Stimulated activated CD4-positive, alpha-beta T cell treated with anti-CD3 and anti-CD28 coated beads, TNF-alpha, amount 100 ng/mL, for 24 hours (primary cell): ENCODE measurements at places on chromosomes 1 and 21.

DNA sequence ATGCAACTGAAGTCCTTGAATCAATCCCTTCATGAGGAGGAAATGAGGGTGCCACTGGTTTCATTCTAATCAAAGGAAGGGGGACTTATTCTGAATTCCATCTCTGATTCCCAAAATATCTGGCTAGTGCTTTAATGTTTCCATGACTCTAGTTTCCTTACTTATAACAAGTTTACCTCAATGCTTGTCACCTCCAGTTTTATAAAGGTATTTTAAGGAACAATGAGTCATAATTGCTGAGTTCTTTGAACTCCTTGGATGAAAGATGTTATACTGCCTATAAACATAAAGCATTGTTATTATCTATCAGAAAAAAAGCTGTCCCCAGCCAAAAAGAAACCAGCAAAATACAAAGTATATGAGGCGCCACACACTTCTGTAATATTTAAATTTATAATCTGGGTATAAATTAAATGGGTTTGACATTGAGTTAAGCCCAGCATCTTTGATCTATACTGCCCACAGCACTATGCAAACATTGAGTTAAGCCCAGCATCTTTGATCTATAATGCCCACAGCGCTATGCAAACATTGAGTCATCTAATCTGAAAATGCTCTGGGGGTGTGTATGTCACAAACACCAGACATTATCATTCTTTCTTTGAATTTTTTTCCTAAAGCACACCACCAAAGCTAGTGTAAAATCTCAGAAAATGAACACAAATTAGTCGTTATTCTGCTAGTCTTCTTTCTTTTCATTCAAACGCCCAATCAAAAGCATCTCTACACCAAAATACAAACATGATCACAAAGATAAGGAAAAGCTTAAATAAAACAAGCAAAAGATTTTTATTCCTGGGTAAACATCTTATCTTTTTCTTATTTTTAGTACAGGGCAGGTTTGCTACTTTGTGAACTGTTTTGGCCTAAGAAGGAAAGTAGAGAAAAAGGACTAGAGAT lies 11.5 kb upstream of the CXADR start:
- DNase-seq: no peak

- no peak for DNase-seq
Measured at GRCh38 chr1:30652152-30652841, 71.1 kb downstream of the MATN1 start.

DNA sequence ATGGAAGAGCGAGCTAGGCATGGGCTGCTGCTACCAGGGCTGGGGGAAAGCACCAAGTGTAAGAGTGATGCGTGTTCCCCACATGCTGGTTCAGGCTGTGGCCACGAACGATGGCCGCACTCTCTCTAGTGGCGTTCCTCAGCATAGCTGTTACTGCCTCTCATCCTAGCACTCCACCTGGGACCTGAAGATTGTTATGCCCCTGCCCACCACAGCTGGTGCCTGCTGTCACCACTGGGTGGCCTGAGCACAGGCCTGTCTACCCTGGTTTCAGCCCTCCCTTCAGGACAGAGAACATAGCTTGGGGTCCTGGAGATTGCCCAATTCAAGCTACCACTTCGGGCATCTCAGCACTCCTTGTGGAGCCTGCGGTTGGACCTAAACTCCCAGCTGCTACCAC lies 80.1 kb upstream of the PDC start:
- no peak for DNase-seq

DNA sequence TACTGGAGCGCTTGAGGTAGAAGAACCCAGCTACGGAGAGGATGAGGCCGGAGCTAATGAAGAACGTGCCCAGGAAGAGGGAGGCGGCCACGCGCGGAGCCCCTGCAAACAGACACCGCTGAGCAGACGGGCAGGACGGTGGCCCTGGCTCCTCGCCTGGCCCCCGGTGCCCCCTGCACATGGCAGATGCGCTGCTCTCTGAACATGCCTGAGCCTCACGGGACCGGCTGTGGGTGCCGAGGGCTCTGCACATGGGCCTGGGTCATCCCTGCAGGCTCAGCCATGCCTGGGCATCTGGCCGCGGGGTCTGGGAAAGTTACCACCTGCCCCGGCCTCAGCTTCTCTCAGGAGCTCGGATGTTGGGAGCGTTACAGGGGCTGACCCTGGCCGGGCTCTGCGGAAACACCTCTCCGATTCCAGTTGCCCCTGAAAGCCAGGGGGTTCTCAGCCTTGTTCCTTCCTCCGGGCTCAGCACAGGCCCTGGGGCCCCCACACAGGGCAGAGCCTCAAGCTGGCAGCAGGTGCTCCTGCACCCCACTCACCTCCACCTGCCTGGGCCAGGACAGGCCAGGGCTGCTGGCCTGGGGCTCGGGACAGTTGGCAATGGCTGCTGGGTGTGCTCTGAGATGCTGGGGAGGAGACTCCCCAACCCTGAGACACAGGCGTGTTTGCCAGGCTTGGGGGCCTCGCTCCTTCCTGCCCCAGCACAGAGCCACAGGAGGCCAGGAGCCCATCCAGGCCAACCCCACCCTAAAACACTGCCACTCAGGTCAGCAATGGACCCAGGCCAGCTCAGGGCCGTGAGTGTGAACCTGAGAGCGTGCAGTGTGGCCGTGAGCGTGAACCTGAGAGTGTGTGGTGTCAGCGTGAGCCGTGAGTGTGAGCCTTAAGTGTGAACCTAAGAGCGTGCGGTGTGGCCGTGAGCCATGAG lies 12.1 kb upstream of the RNF223 start:
- DNase-seq: no peak

- no peak for DNase-seq
Measured at GRCh38 chr21:45309069-45309986, 21.6 kb upstream of the POFUT2 start.

GRCh38 chr1:107557095-107557494 lies 407.9 kb downstream of the VAV3 start:
- DNase-seq: no peak

DNA sequence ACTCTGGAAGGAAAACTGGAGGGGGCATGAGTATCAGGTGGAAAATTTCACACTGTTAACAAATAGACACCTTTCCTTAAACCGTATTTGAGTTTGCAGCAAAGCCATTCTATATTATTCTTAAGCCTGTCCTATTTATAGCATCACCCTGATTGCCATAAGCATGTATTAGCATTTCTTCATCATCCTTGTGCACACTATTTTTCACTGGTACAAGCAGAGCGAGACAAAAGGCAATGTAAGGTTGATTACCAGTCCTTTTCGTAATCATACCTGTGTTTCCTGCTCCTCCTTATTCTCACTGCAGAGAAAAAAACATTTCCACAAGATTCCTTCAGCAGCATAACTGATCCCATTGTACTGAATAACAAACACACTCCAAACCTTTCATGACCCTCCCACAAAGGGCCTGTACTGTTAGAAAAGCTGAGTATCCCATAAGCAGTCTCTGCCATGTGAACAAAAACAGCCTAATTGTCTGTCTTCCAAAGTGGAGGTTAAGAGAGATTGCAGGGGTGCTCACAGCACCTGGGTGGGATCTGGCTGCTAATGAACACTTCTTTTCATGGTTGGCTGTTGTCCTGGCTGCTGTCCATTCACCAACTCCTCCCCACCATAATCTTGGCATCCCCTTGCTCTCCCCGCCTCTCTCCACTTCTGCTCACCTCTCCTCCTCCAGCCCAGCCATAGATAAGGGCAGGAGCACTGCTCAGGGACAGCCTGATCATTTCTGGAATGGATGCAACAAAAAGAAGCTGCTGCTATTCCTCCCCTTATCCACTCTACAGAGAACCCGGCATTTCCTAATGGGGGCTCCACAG lies 30.4 kb downstream of the VTCN1 start:
- DNase-seq: no peak

DNA sequence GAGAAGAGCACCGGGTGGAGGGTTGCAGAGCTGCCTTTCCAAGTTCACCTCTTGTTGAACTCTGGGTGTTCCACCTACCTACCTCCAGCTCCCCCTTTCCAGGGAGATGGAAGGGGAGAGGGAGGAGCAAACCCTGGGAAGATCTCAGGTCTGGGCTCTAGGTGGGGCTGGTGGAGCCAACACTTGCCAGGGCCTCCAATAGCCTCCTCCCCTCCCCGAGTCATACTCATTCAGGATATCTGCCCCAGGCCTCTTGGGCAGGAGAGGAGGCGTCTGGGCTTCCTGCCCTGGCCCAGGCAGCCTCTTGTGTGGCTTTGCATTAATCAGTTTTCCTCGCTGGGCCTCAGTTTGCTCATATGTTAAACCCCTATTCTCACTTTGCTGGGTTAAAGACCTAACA lies 13.4 kb downstream of the RAP1GAP start:
- DNase-seq: no peak

DNA sequence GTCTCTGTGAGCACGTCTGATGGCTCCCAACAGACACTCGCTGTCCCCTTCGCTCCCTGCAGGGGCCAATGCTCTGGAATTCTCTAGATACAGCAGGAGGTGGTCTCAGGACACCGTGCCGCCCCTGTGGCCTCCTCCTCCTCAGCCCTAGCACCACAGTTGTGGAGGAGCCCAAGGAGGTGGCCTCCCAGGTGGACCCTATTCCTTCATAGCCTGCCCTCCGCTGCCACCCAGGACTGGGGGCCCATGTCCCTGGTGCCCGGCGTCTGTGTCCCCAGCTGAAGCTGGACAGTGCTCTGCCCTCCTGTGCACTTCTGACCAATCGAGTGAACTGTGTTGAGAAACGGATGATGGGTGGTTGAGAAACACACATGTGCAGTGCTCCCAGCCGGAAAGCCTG lies 149.8 kb upstream of the ARHGEF16 start:
- no peak for DNase-seq

GRCh38 chr1:45306319-45306718 lies 20.4 kb upstream of the HPDL start:
- DNase-seq: peak; percentile 15

DNA sequence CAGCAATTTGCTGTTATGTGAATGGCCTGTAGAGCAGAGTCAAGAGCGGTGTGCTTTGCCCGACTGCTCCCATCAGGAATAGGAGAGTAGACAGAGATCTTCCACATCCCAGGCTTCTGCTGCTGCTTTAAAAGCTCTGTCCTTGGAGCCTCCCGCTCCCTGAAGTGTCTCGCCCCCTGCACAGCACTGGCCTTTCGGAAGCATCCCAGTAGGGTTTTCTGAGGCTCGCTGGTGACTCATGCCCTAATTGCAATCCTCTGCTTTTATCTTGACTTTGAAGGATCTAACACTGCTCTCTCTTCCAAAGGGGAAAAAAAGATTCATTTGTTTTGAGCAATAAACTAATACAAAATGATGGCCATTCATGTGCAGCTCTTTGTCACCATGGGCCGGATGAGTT lies 13.3 kb upstream of the CD101 start:
- no peak for DNase-seq

- no peak for DNase-seq
Measured at GRCh38 chr1:101167891-101168290, 68.9 kb upstream of the S1PR1 start.

- no peak for DNase-seq
Measured at GRCh38 chr1:46445773-46446256, 43.8 kb upstream of the DMBX1 start.

GRCh38 chr1:113276507-113276906 lies 113.8 kb upstream of the MAGI3 start:
- no peak for DNase-seq

DNA sequence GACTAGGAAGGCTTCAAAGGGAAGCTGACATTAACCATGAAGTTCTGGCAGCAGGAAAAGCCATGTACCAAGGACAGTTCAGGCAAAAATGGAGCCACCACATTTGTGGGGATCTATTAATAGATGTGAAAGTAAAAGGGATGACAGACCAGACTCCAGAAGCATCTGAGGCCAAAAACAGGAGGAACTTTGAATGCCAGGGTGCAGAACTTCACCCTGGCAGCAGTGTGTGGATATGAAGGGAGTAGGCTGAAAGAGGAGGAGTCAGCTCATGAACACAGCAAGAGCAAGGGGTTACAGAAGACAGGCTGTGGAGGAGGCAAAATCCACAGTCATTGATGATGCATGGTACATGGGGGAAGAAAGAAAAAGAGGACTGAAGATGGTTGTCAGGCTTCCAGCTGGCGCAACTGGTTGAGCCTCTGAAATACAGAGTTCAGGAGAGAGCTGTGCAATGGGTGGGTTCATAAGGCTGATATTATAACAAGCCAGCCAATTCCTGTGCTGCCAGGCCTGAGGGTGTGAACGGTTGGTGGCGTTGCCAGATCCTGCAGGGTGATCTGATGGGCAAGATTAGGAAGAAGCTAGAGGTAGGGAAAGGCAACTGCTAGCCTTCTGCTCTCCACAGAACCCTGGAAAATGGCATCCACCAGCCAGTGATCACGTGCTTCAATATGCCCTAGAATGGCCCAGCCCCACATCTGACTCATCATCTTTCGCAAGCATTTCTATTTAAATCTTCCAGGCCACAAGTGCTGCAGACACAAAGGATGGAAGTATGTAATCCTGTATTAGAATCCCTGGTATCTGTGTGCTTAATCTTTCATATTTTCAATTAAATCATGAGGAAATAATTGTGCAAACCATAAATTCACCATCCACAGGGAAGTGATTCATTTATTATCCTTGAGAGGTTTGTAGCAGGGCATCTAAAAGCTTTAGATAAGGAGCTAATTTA lies 81.9 kb downstream of the SLC25A24 start:
- DNase-seq: no peak

DNA sequence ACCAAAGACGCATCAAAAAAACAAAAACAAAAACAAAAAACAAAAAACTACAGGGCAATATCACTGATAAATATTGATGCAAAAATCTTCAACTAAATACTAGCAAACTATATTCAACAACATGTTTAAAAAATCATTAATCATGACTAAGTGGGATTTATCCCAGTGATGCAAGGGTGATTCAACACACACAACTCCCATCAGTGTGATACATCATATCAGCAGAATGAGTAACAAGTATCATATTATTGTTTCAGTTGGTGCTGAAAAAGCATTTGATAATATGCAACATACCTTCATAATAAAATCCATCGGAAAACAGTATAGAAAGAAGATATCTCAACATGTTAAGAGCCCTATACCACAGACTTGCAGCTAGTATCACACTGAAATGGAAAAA lies 953.0 kb downstream of the AMY1C start:
- DNase-seq: no peak

DNA sequence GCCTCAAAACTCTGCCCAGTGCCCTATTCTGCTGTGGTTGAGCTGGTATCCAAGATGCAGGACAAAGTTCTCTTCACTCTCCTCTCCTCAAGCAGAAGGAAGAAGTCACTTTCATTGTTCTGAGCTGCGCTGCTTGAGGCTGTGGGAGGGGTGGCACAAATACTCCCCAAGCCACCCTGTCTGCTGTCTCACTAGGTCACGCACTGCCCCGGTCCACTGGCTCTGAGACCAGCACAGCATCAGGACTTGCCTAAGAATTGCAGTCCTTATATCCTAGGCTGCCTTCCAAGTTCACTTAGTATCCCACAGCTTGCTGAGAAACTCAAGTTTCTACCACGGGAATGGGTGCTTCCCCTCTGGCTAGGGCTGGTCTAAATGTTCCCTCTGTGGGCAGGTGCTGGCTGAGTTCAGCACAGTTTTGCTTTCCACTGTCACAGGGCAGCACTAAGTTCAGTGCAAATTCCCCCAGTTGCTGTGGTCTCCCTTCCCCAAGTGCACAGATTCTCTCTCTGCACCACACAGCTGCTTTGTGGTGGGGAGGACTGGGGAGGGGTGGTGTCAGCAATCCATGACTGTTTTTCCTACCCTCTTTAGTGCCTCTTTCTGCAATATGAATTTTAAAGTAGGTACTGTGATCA lies 32.4 kb downstream of the SLC9C2 start:
- no peak for DNase-seq
